Activated T-cell treated with anti-CD3 and anti-CD28 coated beads, Interleukin-2, amount 50 U/mL, for 72 hours (primary cell): ENCODE measurements at places on chromosomes 6 and 20. TPM values are rescaled to one million over a fixed set of nuclear protein-coding genes. Genes with fewer than 3 reads are reported as not detected.

DNA sequence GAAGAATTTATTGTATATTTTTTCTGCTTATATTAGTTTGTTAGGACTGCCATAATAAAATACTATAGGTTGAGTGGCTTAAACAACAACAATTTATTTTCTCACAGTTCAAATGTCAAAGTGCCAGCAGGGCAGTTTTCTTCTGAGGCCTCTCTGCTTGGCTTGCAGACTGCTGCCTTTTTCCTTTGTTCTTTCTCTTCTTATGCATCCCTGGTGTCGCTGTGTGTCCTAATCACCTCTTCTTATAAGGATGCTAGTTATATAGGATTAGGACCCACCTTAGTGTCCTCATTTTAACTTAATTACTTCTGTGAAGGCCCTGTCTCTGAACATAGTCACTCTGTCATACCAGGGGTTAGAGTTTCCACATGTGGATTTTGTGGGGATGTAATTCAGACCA, 354.4 kb downstream of the NKAIN2 start:
- DNase-seq: no peak

DNA sequence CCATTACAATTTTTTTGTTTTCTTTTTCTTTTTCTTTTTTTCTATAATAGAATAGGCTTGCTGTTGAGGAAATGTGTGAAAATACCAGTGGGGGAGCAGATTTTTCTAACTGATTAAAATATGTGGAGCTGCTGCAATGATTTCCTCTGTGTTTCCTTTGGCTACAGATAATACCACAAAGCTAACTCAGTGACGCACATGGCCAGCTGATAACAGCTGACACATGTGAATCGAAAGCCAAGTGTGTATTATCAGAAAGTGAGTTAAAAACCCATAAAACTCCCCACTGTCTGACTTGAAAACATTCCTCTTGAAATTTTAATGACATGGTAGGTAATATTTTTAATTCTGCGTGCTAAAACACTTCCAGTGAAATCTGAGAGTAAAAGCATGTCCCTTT, 70.8 kb upstream of the AHI1 start:
- peak; percentile 48 for DNase-seq

- DNase-seq: no peak
Observed at GRCh38 chr6:16696496-16696895, 64.8 kb downstream of the ATXN1 start.

GRCh38 chr20:56766528-56766927, 137.4 kb downstream of the TFAP2C start:
- no peak for DNase-seq

- DNase-seq: no peak
Observed at GRCh38 chr20:24473435-24474223, 4.2 kb downstream of the SYNDIG1 start.

GRCh38 chr20:50478162-50478990, 31.8 kb upstream of the PTPN1 start:
- DNase-seq: peak; percentile 85

DNA sequence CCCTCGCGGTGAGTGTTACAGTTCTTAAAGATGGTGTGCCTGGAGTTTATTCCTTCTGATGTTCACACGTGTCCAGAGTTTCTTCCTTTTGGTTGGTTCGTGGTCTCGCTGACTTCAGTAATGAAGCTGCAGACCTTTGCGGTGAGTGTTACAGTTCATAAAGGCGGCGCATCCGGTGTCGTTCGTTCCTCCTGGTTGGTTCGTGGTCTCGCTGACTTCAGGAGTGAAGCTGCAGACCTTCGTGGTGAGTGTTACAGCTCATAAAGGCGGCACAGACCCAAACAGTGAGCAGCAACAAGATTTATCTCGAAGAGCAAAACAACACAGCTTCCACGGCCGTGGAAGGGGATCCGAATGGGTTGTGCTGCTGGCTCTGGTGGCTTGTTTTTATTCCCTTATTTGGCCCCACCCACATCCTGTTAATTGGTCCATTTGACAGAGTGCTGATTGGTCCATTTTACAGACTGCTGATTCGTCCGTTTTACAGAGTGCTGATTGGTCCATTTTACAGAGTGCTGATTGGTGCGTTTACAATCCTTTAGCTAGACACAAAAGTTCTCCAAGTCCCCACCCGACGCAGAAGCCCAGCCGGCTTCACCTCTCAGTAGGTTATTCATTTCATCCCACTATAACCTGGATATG, 48.2 kb upstream of the ARG1 start:
- peak; percentile 17 for DNase-seq

- no peak for DNase-seq
Observed at GRCh38 chr20:45367126-45367525, 4.2 kb downstream of the SYS1 start.

GRCh38 chr6:111427341-111428116, 55.5 kb downstream of the REV3L start:
- DNase-seq: peak; percentile 35

DNA sequence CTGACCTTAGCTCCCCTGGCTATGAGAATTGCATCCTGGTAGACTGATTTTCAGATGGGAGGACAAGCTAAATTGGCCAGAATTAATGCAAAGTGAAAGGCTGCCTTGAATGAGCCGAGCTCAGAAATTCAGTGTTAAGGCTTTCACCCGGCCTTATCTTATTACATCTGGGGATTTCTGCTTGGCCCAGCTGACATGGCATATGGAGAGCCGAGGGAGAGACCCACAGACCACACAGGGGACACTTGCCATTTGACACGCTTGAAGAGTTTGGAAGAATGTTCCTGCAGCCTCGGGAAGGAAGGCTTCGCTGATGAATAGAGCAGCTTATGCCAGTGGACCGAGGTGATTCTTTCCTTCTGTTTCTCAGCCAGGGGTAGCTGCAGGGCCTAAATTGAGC, 9.0 kb downstream of the MOCS3 start:
- DNase-seq: no peak

DNA sequence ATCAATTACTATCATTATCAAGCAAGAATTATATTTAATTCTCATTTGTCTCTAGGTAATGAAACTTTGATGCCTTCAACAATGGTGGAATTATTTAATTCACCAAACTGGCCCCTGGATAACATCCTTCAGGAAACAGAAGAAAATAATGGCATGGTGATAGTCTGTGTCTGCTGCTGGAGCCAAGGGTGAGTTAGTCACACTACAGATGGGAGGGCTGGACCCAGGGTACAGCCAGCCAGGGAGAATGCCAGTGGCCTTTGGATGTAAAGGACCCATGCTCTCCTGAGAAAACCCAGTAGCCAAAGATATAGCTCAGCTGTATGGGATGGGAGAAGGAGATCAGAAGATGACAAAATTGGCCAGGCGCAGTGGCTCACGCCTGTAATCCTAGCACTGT, 60.0 kb upstream of the CNKSR3 start:
- no peak for DNase-seq

GRCh38 chr6:8110725-8111124, 8.4 kb upstream of the EEF1E1 start:
- DNase-seq: no peak

GRCh38 chr6:69584536-69584912, 212.3 kb downstream of the LMBRD1 start:
- no peak for DNase-seq

DNA sequence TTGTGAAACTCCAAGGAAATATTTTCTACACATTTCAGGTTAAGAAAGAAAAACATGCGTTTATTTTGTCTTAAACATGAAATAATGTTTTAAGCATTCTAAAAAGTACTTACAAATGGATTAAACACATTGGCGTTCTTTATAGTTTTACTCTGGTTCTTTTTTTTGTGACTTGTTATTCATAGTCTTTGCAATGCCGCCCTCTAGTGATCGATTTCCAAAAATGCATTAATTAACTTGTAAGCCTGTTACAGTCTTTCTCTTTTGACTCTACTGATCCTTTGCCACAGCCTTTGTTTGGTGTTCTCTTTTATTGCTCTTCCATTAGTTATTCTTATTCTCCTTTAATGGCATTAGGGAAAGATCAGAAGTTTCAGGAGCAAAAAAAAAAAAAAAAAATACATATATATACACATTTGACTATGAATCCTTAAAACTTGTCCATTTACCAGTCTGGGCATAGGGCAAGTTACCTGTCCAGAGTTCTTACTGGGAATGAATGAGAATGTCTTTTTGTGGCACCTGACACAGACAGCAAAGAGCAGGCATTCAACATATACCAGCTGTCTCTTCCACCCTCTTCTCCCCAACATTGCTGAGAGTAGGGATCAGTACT, 59.9 kb downstream of the MACROD2 start:
- peak; percentile 7 for DNase-seq

GRCh38 chr20:5996765-5997164, 46.3 kb downstream of the MCM8 start:
- DNase-seq: peak; percentile 46

DNA sequence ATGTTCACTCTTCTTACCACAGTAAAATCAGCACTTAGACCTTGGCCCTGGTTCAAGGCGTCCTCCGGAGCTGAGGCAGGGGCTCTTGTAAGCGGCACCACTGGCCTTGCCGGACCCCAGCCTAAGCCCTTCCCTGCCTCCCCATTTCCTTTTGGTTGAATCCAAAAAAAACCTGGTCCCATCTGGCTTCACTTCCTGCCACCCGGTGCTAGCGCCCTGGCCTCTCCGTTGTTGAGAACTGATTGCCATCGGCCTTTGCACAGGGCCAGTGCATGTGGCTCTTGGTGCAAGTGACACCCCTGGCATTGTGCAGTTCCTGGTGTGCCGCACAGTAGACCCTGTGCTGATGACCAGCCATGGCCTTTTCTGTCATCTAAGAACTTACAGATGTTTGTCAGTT, 19.0 kb upstream of the RBM38 start:
- no peak for DNase-seq

GRCh38 chr6:39181333-39181732, 47.9 kb downstream of the KCNK5 start:
- DNase-seq: no peak

DNA sequence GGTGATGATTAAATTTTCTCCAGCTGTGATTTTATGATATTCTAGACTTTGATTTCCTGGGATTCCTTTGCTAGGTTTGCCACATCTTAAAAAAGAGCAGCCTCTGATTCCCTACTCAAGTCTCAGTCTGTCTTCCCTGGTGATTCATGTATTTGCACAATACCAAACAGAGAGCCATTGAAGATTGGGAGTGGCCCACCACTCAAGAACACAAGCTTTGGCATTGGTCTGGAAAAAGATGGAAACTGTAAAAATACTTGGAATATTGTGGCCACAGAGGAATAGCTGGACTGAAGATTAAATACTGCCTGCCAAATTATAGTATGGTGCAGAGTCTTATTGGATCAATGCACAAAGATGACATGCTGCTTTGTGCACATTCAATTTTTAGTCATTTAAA, 32.9 kb downstream of the PTCHD4 start:
- DNase-seq: no peak

- no peak for DNase-seq
Observed at GRCh38 chr6:137175157-137175867, 1.9 kb upstream of the IL22RA2 start.

DNA sequence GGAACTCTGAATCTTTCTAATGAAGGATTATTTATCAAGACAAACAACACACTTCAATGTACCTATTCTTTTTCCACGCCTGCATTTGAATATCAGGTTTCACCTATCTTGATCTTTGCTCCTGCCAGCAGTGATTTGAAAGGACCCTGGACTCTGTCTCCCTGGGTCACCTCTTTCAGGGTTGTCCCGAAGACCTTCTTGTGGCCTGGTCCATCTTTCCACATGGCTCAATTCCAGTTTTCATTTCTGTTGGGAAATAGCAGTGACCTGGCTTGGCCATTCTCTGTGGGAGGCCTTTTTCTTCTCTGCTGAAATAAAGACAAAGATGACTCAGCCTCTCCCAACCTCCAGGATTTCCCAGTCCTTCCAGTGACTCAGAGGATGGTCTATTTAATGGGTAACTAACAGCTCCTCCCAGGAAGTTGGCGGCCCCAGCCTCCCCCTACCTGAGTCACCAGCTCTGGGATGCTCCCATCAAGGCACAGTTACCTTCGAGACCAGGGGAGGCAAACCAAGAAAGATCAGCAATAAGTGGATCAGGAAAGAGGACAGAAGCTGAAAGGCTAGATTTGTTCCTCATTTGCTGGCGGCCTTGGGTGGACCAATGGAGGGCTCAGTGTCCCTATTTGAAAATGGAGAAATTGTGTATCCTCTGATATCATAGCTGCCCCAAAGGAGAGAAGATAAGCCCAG, 120.2 kb upstream of the RNF24 start:
- no peak for DNase-seq

GRCh38 chr20:4130404-4131189, 115.2 kb upstream of the RNF24 start:
- DNase-seq: peak; percentile 70

DNA sequence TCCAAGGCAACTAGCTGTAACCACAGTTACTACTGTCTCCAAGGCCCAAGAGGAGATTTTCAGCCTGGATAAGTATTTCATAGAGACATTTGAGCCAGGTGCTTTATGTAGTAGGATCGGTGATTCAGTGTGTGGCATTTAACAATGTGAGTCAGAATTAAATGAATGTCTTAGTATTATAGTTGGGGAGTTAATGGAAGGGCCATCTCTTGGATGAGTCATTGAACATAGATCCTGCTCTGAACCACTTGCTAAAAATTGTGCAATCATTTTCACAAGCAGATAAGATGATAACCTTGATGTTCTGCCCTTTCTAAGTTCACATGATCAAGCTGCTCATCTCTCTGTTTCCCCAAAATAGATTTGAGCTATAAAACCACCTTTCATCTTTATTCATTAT, 668.9 kb upstream of the CITED2 start:
- DNase-seq: no peak

DNA sequence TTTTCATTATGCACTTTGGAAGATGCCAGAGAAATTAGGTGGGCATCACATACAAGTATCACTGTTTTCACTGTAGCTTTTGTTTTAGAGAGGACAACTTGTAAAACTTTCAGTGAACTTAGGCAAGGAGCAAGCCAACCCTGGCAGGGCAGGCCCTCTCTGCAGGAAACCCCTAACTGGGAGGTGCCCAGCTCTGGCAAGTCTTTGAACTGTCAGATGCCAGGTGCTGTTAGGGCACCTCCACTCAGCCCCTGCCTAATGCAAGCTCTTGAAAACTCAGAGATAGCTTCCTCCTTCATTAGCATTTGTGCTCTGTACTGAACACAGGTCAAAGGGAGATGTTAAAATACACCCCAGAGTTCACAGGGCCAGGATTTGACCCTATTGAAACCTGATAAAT, 774.2 kb upstream of the FLRT3 start:
- no peak for DNase-seq

SRC gene
- 6.2 TPM for total RNA-seq

TPBG gene
- 0.56 TPM for total RNA-seq

BPIFA1 gene
- total RNA-seq: not detected

PSMB8 gene
- 305 TPM for total RNA-seq

SPATA25 gene
- total RNA-seq: 0.90 TPM

GNAS-AS1 gene
- total RNA-seq: 2.5 TPM

SLC22A1 gene
- 2.4 TPM for total RNA-seq

RBPJL gene
- total RNA-seq: not detected

WFDC12 gene
- total RNA-seq: not detected

EFCAB8 gene
- 2.7 TPM for total RNA-seq

CFAP206 gene
- not detected for total RNA-seq

CSTF1 gene
- 63.7 TPM for total RNA-seq

NANP gene
- 3.8 TPM for total RNA-seq

ATP6V1G2 gene
- 4.1 TPM for total RNA-seq
